ENCODE measurements at places on chromosomes 2 and 18. TPM values are rescaled to one million over a fixed set of nuclear protein-coding genes. Genes with fewer than 3 reads are reported as not detected.
A peak's percentile ranks its signal among the peaks of the same experiment; 100 is the strongest.

DNA sequence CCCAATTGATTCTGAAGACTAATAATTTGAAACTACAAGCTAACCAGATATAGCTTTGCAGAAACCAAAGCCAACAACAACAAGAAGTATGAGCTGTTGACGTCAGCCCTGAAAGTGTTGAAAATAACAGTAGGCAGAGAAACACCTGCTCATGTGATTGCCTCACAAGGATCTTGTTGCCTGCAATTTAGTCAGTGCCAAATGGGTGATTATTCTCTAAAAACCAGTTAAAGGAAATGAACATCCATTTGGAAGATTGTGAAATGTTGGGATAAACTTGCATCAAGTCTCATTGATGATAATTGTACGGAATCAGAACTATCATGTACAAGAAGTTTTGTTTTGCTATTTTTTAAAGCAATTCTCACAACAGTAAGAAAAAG is 2.8 kb downstream of the CYTIP start:
- DNase-seq = no peak

DNA sequence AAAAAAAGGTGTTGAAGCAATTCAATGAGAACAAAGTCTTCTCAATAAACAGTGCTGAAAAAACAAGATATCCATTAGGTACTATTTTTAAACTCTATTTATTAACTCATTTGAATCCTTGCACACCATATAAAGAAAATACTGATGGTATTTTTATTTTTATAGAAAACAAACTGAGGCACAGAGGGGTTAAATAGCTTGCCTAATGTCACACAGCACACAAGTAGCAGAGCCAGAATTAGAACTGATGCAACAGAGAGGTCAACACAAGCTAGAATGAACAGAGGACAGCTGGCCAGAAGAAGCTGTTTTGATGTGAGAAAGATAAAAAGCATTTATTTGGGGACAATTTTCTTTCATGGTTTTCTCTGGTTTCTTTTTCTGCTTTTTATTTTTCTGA is 99.4 kb upstream of the RGPD4 start:
- DNase-seq = no peak

GRCh38 chr2:236833501-236834073 is 252.1 kb upstream of the COPS8 start:
- DNase-seq = no peak

GRCh38 chr2:127799926-127800325 is 11.0 kb downstream of the WDR33 start:
- DNase-seq = no peak

- no peak for DNase-seq
Measured at GRCh38 chr18:60202708-60203107, 169.9 kb downstream of the MC4R start.

- DNase-seq = peak; percentile 46
Measured at GRCh38 chr18:50266248-50266704, at the start of gene CFAP53. Gene CFAP53 (minus strand): TSS chr18:50266495. CDS start chr18:50266404, 91 bp downstream.

- no peak for DNase-seq
Measured at GRCh38 chr2:4951368-4951767, 740.8 kb upstream of the SOX11 start.

- DNase-seq = no peak
Measured at GRCh38 chr18:32884543-32884942, 111.7 kb upstream of the KLHL14 start.

GRCh38 chr18:58446391-58447060 is 182.4 kb downstream of the ALPK2 start:
- no peak for DNase-seq

DNA sequence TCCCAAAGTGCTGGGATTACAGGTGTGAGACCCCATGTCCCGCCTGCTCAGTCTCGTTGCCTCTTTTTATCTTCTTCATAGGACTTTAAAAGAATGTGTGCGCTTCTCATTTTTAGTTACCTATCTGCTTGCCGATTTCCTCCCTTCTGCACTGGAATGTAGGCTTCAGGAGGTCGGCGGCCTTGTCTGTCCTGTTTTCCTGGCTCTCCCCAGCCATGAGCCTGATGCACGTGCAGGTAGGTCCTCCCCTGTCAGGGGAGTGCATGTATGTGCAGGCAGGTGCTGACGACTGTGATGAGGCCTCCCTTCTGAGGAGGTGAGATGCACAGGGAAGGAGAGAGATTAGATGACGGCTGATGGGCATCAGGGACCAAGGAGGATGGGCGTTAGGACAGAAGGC is 13.6 kb upstream of the ATP6V1C2 start:
- DNase-seq = no peak

GRCh38 chr2:224004105-224004695 is 34.9 kb downstream of the SERPINE2 start:
- DNase-seq = no peak

- no peak for DNase-seq
Measured at GRCh38 chr2:9287400-9288045, 80.9 kb downstream of the ASAP2 start.

- DNase-seq = no peak
Measured at GRCh38 chr18:79853303-79853992, 55.7 kb downstream of the KCNG2 start.

- DNase-seq = no peak
Measured at GRCh38 chr18:34049511-34049910, 175.2 kb downstream of the NOL4 start.

- DNase-seq = no peak
Measured at GRCh38 chr18:48944634-48945033, 6.1 kb downstream of the SMAD7 start.

GRCh38 chr2:119735565-119735964 is 24.2 kb upstream of the PTPN4 start:
- DNase-seq = no peak

- no peak for DNase-seq
Measured at GRCh38 chr2:15913146-15913545, 27.2 kb upstream of the MYCN start.

GRCh38 chr2:127173057-127173456 is 47.0 kb downstream of the CYP27C1 start:
- no peak for DNase-seq

DNA sequence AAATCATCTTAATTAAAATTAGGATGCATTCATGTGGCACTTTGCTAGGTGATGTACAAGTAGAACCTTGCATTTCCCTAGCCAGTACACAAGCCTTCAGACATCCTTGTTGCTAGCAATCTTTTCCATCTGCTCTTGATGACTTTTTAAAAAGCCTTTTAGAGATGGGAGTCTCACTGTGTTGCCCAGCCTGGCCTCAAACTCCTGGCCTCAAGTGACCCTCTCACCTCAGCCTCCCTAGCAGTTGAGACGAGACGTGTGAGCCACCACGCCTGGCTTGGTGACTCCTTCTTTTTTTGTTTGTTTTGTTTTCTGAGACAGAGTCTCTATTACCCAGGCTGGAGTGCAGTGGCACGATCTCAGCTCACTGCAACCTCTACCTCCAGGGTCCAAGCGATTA is 1.7 kb upstream of the CCDC88A start:
- no peak for DNase-seq

- no peak for DNase-seq
Measured at GRCh38 chr18:41695441-41695840, 259.6 kb upstream of the PIK3C3 start.

GRCh38 chr18:56861244-56861643 is 210.1 kb downstream of the WDR7 start:
- DNase-seq = no peak

DNA sequence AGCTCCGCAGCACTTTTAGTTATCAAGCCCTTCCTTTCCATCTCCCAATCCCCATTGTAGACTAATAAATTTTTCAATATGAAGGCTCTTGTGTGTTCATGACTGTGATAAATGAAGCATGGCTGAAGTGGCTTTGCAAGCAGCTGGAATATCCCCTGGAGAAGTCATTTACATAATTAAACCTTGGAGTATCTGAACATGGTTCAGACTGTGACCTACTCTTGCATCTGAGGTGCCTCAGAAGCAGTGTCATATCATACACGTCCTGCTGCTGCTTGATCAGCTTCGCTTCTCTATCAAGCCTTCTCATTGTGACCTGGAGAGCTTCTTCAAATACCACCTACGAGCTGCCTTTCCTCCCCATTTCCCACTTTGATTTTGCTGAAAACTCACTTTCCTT is 48.4 kb upstream of the ZNF397 start:
- no peak for DNase-seq

GRCh38 chr2:48574353-48575287 is 43.0 kb upstream of the GTF2A1L start:
- no peak for DNase-seq

GRCh38 chr18:75538727-75539126 is 111.2 kb upstream of the SMIM21 start:
- DNase-seq = no peak

GRCh38 chr2:190881084-190881597 is 520 bp downstream of the GLS start:
- DNase-seq = no peak

- peak; percentile 79 for DNase-seq
Measured at GRCh38 chr18:56563568-56563967, 74.8 kb downstream of the TXNL1 start.

DNA sequence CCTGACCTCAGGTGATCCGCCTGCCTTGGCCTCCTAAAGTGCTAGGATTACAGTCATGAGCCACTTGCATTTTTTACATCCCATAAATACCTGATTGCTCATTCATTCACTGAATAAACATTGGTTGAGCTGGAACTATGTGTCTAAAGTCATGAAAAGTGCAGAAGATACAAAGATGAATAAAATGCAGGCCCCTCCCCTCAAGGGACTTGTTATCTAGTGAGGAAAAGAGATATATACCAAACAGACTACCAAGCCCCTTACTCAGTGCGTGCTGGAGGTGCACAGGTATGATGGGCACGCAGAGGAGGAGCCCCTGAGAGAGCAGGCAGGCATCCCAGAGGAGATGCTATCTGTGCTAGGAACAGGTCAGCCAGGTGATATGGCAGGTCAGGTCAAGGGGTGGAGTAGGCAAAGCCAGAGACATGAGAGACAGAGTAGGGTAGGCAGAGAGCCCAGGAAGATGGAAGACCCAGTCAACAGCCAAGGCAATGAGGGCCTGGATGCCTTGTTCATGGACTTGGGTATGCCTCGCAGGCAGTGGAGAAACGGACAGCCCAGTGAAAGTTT is 7.7 kb downstream of the FHL2 start:
- DNase-seq = no peak

Gene DAW1
- polyA plus RNA-seq = 0.24 TPM

Gene VAMP5
- polyA plus RNA-seq = 13.4 TPM

Gene TTC31
- polyA plus RNA-seq = 36.1 TPM

Gene GPR45
- not detected for polyA plus RNA-seq

Gene EPHA4
- 6.4 TPM for polyA plus RNA-seq

Gene KHK
- polyA plus RNA-seq = 14.5 TPM

Gene SLC11A1
- 0.20 TPM for polyA plus RNA-seq

Gene POTEC
- not detected for polyA plus RNA-seq

Gene PARD6G
- 12.0 TPM for polyA plus RNA-seq

Measured in H1 (cell line).